Gastrocnemius medialis (tissue), 4 donors: ENCODE measurements at places on chromosomes 3 and 15. TPM values are rescaled to one million over a fixed set of nuclear protein-coding genes. Genes with fewer than 3 reads are reported as not detected.

Gene ASTE1
- 1.4 TPM for total RNA-seq

Gene SLC12A1
- total RNA-seq: not detected

Gene SMCO1
- total RNA-seq: 2.2 TPM

Gene SPINK8
- not detected for total RNA-seq

GRCh38 chr3:146223401-146224373 is 27.2 kb downstream of the PLSCR4 start:
- H3K36me3 ChIP-seq: no peaks in the 10 kb centered on the region
- H3K4me3 ChIP-seq: no peak overlapping the region
- H3K27me3 ChIP-seq: no peaks in the 10 kb centered on the region
- no peaks in the 10 kb centered on the region for H3K4me1 ChIP-seq
